ENCODE measurements at places on chromosomes 2 and 18. TPM values are rescaled to one million over a fixed set of nuclear protein-coding genes. Genes with fewer than 3 reads are reported as not detected.

DNA sequence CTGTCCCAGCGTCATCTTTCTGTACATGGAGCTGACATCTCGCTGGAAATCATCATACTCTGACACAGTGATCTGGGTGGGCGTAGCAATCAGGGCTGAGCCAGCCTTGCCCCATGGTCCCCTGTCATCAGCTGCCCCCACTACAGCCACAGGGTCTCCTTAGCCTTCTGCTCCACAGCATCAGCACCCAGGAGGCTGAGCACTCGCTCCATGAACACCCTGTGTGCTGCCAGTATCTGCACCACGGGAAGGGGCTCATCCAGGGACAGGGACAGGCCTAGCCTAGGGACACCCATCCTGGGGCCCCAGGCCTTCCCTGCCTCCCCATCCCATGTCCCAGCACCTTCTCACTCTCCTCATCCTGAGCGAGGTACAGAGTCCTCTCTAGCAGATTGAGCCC lies 11.4 kb downstream of the ALPG start:
- no peak for DNase-seq

DNA sequence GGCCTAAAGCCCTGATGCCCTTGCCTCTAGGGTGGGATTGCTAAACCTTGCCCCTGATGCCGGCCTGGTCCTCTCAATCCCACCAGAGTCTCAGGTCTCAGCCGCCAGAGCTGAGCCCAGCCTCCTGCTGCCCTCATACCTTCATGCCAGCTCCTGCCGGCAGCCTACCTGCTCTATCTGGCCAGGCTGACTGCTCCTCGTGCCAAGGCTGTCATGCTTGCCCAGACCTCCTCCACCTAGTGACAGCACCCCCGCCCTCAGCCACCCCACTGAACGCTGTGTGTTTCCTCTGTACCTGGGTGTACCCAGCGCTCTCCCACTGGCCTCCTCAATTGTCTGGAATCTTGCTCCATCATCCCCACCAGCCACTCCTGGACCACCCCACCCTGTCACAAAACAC lies 120.1 kb downstream of the CACNB4 start:
- DNase-seq = no peak

- DNase-seq = peak; percentile 84
These were observed 99.8 kb upstream of the NEUROD1 start for GRCh38 chr2:181780047-181780651.

DNA sequence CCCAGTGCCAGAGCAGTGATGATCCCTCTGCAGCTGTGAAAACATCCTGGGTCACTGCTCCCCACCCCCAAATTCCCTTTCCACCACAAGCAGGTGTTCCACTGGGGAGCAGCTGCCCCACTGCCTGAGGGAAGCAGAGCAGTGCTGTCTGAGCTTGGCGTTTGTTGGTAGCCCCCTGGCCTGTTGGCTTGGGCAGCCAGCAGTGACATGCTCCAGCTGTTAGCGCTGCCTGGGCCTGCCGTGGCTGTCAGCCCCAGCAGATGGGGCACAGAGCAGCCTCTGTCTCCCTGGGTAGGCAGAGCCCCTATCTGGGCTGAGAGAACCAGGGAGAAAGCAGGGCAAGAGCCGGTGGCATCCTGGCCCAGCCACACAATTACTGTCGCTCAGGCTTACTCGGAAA lies 247.7 kb downstream of the GLI2 start:
- peak; percentile 78 for DNase-seq

DNA sequence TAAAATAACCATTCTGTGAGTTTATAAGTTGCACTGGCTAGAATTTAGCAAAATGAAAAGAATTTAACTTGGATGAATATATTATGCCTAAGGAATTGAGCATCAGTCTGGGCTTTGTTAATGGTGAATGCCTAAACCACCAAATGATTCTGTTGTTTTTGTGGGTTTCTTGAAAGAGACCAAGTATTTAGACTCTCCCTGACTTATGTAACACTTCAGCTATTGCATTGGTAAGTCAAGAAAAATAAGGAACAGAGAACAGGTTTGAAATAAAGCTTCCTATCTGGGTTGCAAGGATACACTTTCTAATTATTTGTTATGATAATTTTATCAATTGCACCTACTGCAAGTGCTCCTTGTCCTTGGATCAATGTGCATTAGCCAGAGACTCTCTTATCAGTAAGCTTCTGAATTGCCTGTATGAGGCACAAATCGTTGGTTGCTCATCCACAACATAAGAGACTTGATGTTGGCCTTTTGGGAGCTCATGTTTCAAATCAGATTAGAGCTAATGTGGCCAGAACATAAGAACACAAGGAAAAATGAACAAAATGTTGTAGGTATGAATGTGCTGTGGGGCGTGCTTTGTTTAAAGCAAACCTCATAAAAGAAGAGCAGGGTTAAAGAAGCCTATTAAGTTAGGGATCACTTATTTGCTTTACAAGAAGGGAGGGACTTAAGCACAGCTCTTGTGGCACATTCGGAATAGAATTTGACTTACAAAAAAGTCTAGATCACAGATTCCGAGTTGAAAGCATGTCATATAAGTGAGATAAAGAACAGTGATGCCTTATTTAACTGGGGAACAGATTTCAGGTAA lies 37.2 kb downstream of the PRKCE start:
- DNase-seq = no peak

DNA sequence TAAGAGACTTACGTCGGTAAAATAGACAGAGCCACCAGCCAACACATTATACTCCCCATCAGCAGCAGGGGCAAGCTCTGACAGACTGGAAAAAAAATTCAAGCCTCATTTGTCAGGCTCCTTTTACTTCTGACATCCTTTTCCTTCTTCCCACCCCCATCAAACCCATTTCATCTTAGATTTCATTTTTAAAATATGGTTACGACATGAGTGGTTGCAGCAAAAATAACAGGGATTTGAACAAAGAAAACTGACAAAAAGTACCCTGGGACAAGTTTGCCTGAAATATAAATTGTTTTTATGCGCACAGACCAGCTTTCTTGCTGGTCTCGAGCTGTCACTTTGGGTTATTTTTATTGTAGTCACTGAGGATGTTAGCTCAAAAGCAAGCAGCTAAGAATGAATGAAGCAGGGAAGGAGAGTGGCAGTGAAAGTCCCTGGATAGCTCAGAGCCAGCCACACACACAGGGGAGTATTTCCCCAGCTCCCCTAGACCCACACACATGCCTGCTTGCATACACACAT lies 30.7 kb upstream of the LINC00305 start:
- DNase-seq = no peak

DNA sequence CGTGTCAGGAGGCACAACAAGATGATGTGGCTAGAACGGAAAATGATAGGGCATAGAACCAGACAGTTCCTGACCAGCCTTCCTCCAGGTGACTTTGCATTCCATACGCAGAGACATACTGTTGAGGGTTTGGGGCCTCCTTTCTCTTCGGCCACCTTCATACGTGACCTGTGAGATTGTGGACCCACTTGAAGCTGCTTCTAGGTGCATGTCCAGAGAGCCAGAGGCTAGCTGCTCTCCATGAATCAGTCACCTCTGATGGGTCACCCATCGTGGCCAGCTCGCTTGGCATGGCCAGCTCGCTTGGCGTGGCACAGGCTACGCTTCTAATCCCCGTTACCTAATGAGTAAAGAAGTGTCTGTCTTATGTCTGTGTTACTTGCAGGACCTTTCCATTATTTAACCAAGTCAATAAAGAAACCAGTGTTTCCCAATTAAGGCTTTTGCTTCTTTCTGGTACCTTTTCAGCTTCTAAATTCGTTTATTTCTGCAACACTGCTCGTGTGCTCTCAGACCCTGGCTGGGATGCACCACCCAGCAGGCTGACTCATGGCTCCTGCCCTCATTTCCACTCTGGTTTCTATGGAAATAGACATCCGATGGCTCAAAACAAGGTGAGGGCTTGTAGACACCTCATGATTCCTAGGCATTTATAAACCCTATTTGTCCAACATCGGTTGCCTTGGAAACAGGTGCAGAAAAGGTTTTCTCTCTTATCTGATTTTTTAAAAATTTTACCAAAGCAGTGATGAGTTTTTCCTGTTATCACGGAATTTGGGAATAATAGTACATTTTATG lies 86.7 kb upstream of the B3GNT7 start:
- peak; percentile 66 for DNase-seq

DNA sequence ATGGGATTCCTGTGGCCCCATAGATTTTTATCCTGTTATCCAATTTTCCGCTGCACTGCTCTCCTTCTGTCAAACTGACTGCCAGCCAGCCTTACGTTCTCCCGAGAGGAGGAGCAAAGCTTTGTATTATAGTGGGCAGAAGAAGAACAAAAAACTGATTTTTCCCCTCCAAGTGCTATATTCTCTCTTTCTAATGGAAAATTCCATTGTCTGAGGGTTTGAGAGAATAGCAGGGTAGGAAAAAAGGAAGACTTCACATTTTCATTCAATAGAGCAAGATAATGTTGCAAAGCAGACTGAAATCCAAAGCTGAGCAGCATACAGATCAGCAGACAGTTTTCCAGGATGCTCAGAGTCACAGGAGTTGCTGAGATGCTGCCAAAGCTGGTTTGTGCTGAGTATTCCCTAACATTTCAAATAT lies 238.0 kb downstream of the UBE2E3 start:
- no peak for DNase-seq

GRCh38 chr2:30115141-30115980 lies 31.4 kb upstream of the YPEL5 start:
- DNase-seq = peak; percentile 83

- peak; percentile 55 for DNase-seq
These were observed 54.5 kb downstream of the SIGLEC15 start for GRCh38 chr18:45879681-45880655.

DNA sequence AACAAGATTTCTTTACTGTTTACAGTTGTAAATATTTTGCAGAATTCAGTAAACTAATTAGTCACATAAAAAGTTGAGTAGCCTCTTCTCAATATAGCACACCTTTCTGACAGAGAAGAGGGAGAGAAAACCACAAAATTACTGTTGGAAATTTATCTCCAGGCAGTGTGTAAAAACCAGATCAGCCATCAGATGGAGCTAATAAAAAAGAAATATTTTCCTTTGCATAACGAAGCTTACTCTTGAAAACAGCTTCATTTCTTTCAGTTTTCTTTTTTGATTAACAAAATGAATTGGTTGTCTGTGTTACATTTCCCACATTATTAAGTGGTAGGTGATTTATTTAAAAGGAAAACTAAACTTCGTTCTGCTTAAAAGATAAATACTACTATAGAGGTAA lies 259.3 kb upstream of the KCNJ3 start:
- no peak for DNase-seq

- DNase-seq = no peak
These were observed 85.6 kb downstream of the DOCK10 start for GRCh38 chr2:224956706-224957105.

GRCh38 chr2:98391581-98392270 lies 45.5 kb downstream of the CNGA3 start:
- DNase-seq = no peak

SLC16A14 gene
- total RNA-seq = not detected

OR6B2 gene
- not detected for total RNA-seq

PROKR1 gene
- total RNA-seq = not detected

TNS1 gene
- total RNA-seq = 2.5 TPM

ALPP gene
- total RNA-seq = not detected

MC5R gene
- total RNA-seq = 0.49 TPM

Data from RPMI7951 (cell line).